ENCODE measurements at places on chromosomes 7 and 10.

GRCh38 chr7:101088069-101088425 is 2.8 kb downstream of the TRIM56 start:
- DNase-seq, result no peak

- DNase-seq, result no peak
These were observed 430.2 kb upstream of the VSTM2A start for GRCh38 chr7:54111814-54112511.

GRCh38 chr10:100829097-100829870 is 83.5 kb upstream of the SLF2 start:
- DNase-seq, result no peak

DNA sequence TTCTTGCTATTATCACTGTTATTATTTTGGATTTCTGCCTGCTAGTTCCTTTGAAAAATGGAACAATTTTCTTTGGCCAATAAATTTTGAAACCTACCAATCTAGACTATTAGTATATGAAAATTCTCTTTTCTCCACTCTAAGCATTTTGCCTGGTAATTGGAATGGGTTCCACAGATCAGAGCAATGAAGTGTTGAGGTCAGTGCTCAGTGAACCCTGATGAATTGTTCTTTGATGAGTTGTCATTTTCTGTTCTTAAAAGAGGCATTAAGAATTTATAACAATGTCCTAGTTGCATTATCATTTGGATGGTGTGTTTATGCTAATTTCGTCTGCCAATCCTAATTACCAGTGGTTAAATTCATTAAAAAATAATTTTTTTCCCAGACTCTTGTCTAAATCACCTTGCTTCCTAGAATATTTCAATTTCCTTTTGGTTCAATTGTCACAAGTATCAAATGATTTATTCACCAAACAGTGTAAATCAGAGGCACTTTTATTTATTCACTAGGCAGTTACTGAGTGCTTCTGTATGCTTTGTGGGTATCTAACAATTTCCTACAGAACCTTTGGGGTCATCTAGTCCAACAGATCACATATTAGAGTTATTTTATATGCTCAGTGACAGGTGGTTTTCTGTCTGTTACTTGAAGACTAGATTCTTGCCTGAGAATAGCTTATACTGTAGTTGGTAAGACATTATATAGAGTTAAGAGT is 239.0 kb downstream of the DNAJB9 start:
- no peak for DNase-seq

DNA sequence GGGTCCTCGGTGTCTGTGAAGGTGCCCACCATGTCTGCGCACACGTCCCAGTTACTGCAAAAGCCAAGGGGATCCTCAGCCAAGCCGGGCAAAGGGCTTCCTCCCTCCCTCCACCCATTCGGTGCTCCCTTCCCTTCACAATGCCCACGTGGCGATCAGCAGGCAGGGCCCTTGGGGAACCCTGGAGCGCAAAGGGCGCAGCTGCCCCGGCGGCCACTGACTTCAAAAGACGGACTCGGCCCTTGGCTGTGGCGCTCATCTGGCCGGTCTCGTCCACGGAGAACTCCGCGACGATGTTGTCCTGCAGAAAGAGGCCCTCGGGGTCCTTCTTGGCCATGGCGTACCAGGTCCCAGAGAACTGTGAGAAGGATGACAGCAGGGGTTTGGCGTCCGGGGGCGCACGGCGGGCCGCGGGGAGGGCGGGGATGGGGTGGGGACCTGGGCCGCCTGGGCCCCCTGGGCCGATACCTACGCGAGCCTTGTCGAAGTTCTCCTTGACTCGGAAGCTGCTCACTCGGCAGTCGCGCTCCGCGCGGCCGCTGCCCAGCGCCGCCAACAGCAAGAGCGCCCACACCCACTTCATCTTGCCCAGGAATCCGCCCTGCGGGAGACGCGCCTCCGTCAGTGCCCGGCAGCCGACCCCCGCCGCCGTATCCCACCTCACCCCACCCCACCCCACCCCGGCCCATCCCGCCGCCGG is 439 bp downstream of the RBP4 start:
- DNase-seq, result no peak

- DNase-seq, result no peak
These were observed 103.6 kb downstream of the PRPF18 start for GRCh38 chr10:13690281-13690825.

- DNase-seq, result no peak
These were observed 34.1 kb downstream of the SMC3 start for GRCh38 chr10:110601581-110601980.

- no peak for DNase-seq
These were observed 525.2 kb downstream of the GLRX3 start for GRCh38 chr10:130661419-130661818.

- DNase-seq, result no peak
These were observed 253.1 kb upstream of the RHOBTB1 start for GRCh38 chr10:61197057-61197456.

- no peak for DNase-seq
These were observed 3.2 kb downstream of the SNCG start for GRCh38 chr10:86961481-86962091.

Measured in activated CD4-positive, CD25-positive, alpha-beta regulatory T cell treated with anti-CD3 and anti-CD28 coated beads, Interleukin-2, amount 50 U/mL, for 16 hours (primary cell).